ENCODE measurements at places on chromosomes 4 and X.

- DNase-seq, result no peak
Measured at GRCh38 chr4:7383266-7383665, 51.5 kb downstream of the PSAPL1 start.

DNA sequence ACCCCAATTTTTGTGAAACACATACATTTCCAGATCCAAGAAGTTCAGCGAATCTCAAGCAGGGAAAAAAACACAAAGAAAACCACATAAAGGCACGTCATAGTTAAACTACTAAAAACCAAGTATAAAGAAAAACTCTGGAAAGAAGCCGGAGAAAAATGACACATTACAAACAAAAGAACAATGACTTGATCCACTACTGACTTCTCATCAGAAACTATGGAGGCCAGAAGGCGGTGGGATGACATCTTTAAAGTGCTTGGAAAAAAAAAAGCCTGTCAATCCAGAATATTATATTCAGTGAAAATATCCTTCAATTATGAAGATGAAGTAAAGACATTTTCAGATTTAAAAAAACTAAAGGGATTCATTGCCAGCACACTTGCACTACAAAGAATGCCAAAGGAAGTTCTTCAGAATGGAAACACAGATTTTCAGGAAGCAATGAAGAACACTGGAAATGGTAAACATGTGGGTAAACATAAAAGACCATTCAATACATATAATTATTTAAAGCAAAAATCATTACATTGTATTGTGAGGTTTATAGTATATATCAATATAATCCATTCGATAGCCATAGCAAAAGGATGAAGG is 32.6 kb upstream of the PPP2R2C start:
- no peak for DNase-seq

GRCh38 chrX:13397878-13398818 is 78.3 kb upstream of the ATXN3L start:
- DNase-seq, result no peak

DNA sequence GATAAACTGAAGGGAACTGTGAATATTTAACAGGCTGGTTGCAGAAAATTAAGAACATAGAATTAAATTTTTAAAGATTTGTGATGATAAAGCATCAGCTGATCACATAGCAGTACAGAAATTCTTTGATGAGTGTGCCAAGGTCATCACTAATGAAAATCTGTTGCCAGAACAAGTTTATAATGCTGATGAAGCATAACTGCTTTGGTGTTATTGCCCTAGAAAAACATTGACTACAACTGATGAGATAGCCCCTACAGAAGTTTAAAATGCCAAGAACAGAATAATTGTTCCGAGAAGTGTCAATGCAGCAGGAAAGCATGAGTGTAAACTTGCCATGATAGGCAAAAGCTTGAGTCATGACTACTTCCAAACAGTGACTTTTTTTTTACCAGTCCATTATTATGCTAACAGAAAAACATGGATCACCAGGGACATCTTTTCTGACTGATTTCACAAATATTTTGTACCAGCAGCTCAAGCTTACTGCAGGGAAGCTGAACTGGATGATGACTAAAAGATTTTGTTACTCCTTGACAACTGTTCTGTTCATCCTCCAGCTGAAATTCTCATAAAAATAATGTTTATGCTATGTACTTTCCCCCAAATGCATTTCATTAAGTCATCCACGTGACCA is 1136.6 kb downstream of the FAT4 start:
- no peak for DNase-seq

GRCh38 chr4:12615822-12616221 is 868.3 kb downstream of the RAB28 start:
- no peak for DNase-seq
